ENCODE measurements at places on chromosomes 12 and 14.

- DNase-seq = no peak
Observed at GRCh38 chr12:526089-526488, 66.3 kb downstream of the B4GALNT3 start.

DNA sequence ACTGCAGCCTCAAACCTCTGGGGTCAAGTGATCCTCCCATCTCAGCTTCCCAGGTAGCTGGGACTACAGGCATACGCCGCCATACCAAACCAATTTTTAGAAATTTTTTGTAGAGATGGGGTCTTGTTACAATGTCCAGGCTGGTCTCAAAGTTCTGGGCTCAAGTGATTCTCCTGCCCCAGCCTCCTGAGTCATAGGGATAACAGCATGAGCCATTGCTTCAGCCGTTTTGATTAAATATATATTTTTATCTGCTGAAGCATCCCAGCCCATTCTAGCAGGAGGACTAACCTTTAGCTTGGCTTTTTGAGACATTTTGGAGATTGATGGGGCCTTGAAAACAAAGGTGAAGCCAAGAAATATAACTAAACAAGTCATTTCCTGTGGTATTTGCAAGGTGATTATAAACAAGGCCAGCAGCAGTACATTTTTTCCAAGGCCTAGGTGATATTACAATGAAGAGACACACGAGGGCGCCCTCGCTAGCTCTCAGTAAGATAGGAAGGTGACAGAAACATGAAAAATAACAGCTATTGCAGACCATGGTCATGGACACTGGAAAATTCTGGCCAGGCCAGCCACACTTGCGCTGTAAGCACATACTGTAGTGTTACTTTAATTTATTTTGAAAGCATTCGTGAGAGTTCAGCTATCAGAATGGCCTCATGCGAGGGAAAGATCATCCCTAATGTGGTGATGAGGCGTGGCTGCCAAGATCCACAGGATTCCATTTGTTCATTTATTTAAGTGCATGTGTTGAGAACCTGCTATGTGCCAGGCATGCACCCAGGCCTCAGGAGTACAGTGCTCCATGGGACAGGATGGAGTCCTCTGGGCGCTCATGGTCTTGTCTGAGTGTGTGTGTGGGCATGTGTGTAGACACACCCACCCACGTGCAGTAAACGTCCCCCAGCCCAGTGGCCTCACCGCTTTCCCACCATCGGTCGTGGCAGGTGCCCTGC lies 63.5 kb downstream of the DGLUCY start:
- DNase-seq = no peak

DNA sequence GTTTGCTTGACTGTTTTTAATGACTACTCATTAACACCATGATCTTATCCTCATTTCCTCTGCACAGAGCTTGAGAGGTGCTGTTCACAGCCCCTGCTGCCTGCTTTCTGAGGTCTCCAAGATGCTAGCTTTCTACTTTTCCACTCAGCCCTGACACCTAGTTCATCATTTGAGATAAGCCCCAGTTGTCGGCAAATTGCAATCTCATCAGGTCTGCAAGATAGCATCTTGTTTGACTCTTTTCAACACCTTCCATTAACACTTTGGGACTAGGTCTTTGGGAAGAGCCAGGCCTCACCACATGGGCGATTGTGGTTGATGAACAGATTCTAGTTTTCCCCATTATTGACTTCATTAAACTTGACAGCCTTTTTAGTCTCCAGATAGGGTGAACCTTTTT lies 904.8 kb downstream of the DIO2 start:
- DNase-seq = no peak

- DNase-seq = no peak
Observed at GRCh38 chr12:10701131-10701681, 21.9 kb downstream of the YBX3 start.

DNA sequence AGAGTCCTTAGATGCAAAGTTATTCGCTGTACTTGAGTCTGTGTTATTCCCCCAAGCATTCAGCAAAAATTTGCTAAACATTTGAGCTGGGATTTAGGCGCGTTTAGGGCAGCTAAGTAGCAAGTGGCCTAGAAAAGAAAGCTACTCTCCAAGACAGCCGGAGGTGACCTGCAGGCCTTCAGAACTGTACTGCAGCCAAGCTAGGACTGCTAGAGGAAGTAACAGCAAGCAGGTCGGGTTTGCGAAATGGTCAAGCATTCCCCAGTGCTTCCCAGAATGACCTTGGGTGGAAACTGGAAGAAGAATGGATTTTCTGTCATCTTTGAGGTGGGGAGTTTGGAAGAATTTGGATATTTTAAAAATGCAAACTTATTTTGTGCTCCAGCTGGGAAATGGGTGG lies 287.5 kb downstream of the FOXN3 start:
- no peak for DNase-seq

DNA sequence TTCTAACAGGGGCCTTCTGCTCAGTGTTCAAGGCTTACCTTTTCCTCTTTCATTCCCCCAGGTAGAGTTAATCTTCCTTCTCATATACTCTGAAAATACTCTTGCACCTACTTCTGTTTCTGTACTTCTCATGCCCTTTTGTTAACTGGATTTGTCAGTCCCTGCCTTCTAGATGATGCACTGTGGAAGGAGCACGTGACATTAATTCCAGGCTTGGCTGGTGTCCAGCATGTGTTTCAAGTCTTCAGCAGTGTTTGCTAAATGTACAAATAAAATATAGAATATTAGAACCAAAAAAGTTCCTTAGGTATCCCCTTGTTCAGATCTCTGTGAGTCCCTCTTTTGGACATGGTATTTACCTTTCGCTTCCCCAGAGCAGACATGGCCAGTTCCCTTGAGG lies 27.9 kb upstream of the EVL start:
- DNase-seq = no peak

DNA sequence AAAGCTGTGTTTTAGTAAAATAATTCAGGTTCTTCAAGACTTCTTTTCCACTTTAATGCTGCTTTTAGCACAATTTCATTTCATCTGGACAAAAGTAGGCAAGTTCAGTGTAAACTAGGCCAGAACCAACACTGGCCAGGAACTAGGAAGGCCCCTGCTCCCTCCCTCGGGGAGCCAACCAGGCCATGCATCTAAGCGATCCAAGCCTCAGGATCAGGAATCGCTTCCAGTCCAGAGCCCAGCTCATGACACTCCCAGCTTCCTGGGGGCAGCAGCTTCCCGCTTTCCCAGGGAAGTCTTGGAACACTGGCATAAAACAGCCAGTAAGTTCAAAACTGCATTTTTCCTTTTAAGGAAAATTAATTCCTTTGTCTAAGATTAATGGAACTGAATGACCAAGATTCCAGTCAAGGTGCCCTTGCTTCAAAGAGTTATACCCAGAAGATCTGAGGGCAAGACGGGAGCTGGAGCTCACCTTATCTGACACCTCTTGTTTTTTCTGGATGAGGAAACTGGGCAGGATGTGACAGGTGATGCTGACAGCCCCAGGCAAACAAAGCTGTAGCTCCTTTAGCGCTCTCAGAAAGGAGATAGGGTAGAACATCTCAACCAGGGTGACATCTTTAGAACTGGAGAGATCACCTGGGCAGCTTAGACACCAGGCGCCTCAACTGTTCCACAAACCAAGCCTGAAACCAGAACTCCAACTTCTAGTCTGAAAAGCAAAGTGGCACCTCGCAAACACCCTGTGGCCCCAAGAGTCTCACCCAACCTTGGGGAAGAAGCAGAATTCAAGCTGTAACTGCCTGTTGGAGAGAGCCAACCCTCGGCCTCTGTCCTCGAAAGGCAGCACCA lies 61.4 kb upstream of the PNMA1 start:
- no peak for DNase-seq

- no peak for DNase-seq
Observed at GRCh38 chr14:20476776-20477175, 7.6 kb downstream of the PNP start.

- no peak for DNase-seq
Observed at GRCh38 chr12:61250303-61250702, 1009.9 kb upstream of the USP15 start.

- DNase-seq = no peak
Observed at GRCh38 chr14:52060080-52060479, 8.8 kb downstream of the NID2 start.

- DNase-seq = no peak
Observed at GRCh38 chr12:25328072-25328712, 77.5 kb upstream of the KRAS start.
